Mammary epithelial cell (primary cell): ENCODE measurements at places on chromosomes 2 and 18. TPM values are rescaled to one million over a fixed set of nuclear protein-coding genes. Genes with fewer than 3 reads are reported as not detected.

KRTCAP3 gene
- 1.5 TPM for total RNA-seq

LAMA3 gene
- 2,471 and 2,627 TPM in 2 replicates for total RNA-seq

EFEMP1 gene
- total RNA-seq = 440 TPM

TUBB8B gene
- total RNA-seq = 0.27 and 0.68 TPM in 2 replicates

MTLN gene
- 69.5 and 98.6 TPM in 2 replicates for total RNA-seq

TWIST2 gene
- 0.83 TPM for total RNA-seq

MEIS1 gene
- 4.3 TPM for total RNA-seq

UPP2 gene
- not detected in 2 replicates for total RNA-seq

TUBA3D gene
- not detected in 2 replicates for total RNA-seq

REG3G gene
- total RNA-seq = not detected in 2 replicates

OSBPL6 gene
- 32.9 and 43.2 TPM in 2 replicates for total RNA-seq
